ENCODE measurements at places on chromosomes 7 and 10. TPM values are rescaled to one million over a fixed set of nuclear protein-coding genes. Genes with fewer than 3 reads are reported as not detected.

ALOX5 gene
- total RNA-seq: 20.1 TPM

COA1 gene
- 29.0 TPM for total RNA-seq

RNLS gene
- 6.3 TPM for total RNA-seq

CARD11 gene
- 0.86 TPM for total RNA-seq

STAMBPL1 gene
- 6.0 TPM for total RNA-seq

BLNK gene
- total RNA-seq: 4.1 TPM

TFEC gene
- 13.5 TPM for total RNA-seq

MYL7 gene
- total RNA-seq: 1.4 TPM

SLC26A4 gene
- total RNA-seq: 0.57 TPM

- DNase-seq: no peak
These were observed 30.4 kb upstream of the TARP start for GRCh38 chr7:38303866-38304265.

- no peak for DNase-seq
These were observed 105.6 kb downstream of the AHR start for GRCh38 chr7:17404006-17404405.

DNA sequence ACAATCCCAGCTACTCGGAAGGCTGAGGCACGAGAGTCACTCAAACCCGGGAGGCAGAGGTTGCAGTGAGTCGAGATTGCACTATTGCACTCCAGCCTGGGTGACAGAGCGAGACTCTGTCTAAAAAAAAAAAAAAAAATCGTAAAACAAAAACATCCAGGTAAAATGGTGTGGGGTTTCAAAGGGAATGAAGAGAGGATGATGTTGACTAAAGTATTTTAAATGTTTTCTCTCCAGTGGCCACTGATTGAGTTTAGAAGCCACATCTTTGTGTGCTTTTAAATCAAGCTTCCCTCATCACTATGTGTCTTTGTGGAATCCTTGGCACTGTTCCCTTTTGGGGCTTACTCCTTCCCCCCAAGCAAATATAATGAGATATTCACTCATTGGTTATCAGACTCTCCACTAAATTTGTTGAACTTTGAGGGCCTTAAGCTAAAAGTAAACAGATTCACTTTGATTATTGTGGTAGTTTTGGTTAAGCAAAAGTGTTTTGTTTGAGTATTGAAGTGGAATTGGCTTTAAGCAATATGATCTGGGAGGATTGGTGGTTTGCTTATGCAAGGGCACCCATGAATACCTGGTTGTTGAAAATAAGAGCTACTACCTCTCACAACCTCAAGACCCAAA is 162.9 kb downstream of the CDK14 start:
- DNase-seq: no peak

DNA sequence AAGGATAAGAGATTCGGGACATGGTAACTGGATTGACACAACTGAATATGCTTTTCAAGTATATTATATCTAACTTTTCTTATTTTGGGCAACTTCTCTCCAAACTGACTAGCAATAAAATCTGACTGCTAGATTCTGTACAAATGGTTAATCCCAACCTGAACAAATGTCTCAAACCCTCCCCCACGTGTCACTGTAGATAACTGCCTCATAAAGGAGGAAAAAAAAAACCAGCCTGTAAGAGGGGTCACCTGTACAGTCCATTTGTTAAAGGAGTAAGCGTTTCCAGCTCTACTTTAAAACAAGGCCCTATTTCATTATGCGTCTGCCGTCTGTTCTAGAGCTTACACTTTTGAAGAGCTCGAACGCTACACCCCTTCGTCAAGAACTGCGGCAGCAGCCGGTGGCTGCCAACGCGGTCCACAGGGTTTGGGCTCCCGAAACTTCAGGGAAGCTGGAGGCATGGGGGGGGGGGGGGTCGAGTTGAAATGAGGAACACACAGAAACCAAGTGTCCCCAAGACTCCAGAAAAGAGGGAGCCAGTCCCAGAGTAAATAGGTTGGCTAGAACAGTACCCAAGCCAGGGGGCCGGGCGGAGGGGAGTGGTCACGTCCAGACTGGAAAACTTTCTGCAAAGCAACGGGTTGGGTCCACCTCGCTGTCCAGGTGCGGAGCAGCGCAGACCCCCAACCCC is 492 bp downstream of the COG5 start:
- DNase-seq: no peak

DNA sequence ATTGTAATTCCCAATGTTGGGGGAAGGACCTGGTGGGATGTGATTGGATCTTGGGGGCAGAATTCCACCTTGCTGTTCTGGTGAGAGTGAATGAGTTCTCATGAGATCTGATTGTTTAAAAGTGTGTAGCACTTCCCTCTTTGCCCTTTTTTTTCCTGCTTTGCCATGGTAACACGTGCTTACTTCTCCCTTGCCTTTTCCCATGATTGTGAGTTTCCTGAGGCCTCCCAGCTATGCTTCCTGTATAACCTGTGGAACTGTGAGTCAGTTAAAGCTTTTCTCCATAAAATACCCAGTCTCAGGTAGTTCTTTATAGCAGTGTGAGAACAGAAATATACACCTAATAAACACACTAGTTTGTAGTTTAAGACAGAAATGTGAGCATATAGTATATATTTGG is 166.8 kb upstream of the MAGI2 start:
- no peak for DNase-seq

- peak; percentile 91 for DNase-seq
These were observed 1.5 kb upstream of the SKIDA1 start for GRCh38 chr10:21526860-21527597.

DNA sequence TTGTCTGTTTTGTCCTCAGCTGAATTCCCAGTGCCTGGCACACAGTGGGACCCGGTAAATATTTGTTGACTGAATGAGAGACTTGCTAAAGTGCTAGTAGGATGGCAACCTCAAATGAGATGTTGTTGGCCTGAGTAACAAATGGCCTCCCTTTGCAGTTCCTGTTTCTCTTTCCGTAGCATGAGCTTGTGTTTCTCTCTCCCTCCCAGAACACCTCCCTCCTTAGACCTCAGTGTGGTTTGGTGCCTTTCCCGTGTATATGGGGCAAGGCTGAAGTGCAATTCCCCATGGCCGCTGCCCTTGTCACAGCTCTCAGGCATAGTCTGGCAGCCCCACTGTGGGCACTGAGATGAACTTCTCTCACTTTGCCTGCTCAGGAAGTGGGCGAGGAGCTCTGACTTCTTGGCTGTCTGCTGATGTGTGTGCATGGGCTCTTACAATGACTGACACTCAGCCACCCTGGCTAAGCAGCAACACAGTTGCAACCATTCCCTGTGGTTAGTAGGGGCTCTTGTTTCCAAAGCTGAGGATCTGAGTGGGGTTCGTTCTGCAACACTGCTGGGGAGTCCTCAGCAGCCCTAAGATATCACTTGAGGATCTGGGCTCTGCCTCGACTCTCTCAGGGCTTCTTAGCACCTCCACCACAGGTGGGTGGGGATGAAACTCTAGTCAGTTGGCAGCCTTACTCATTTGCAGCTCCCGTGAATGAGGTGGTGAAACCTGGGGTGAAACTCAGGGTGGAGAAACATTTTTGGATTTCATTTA is 136.1 kb downstream of the ICA1 start:
- no peak for DNase-seq

DNA sequence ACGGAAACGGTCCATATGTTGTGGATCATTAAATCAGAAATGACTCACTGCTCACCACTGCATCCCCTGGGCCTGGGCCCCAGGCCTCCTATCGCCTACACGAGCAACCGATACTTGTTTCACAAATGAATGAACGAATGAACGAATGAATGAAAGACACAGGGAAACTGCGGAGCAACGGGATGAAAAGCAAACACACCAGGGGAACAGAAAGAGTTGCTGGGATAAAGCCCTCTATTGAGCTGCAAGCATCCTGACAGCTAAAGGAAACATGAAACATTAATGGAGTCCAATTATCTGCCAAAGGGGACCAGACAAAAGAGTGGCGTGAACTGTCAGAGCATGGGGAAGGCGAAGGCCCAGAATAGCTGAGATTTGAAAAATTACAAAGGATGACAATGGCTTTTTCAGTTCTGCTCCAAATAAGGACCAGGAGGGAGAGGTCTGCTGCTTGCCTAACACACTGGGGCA is 92.1 kb downstream of the GRB10 start:
- DNase-seq: no peak

GRCh38 chr10:67015225-67015624 is 89.4 kb downstream of the LRRTM3 start:
- DNase-seq: no peak

DNA sequence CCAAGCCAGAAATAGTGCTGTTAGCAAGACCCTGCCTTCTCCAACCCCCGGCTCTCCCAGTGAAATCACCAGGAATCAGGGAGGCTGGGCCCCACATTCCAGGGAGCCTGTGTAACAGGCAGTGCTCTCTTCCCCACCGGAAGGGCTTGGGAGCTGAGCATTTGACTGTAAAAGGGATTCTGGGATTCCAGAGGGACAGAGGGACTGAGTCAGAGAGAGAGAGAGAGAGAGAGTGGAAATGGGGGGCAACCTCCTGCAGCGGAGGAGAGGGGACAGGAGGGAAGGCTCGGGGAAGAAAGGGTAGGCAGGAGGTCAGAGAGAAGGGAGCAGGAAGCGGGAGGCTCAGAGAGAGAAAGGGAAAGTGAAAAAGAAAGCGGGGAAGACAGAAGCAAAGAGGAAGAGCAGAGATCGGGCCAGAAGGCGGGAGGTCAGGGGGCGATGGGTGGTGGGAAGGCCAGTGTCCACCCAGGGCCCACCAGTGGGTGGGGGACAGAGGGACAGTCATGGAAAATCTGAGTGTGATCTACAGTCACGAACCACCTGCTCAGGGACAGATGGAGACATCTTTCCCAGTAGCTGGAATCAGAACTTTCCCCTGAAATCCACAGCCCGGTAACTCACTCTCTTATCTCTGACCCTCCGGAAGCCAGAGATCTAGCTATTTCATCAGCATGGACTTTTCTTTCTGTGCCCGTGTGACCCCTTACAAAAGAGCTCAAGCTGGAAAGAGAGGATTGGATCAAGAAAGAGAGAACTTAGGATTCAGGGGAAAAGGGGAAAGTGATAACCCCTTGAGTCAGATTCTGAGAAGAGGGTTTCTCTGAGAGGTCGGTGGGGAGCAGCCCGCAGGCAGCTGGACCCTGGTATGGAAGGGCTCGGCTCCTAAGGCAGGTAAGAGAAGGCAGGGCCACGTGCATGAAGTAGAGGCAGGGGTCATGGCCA is 4.6 kb upstream of the SERPINE1 start:
- peak; percentile 96 for DNase-seq

- DNase-seq: no peak
These were observed 129.4 kb upstream of the PLPP4 start for GRCh38 chr10:120327675-120328074.

DNA sequence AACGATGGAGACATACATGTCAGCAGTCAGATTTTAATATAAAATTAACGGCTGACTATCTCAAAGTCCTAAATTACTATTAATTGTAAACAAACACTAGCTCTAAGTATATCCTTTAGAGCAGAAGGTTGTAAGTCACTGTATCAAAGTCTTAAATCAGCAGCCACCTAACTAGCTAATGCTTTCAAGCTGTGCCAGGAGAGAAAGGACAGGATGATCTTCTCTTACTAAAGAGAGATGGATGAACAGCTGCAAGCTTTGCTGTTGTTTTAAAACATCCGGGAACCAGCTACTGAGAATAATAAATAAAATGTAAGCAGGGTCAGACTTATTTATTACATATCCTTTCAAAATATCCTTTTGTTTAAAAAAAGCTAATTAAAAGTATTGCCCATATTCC is 24.0 kb upstream of the ABLIM1 start:
- DNase-seq: no peak

GRCh38 chr7:47314728-47315607 is 266.9 kb downstream of the TNS3 start:
- DNase-seq: peak; percentile 86

DNA sequence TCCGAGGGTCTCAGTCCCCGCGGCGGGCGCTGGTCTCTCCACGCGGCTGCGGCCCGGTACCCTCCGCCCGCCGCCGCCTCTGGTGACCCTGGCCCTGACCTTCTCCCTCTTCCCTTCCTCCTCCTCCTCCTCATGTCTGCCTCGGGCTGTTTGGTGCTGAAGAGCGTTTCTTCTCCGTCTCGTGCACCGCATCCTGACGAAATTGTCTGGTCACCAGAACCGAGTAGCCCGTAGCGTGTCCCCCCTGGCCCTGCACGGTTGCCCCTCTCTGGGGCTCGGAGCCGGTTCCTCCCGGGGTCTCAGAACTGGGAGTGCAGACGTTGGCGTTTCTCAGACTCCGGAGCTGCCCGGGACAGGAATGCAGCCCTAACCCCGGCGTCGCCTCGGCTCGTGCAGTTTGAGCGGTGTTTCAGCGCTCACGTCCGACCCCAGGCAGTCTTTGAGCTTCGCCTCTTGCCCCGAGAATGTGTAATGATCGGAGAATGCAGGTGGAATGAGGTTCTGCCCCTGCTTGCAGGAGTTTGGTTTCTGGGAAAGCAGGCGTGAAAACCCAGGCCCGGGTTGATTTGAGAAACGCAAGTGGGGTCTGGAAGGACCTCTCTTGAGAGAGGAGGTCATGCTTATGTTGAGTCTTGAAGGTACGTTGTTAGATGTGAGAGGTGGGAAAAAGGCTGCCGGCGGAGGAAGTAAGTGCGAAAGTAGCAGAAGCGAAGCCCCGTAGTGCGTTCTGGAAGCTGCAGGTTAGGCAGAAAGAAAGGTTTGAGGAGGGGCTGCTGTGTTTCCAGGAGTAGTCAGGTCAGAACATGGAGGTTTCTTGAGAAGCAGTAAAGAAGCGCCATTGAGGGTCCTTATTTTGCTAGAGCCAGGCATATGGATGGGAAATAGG is 743 bp downstream of the RBM17 start:
- no peak for DNase-seq

GRCh38 chr7:116584721-116585120 is 59.9 kb downstream of the CAV1 start:
- DNase-seq: no peak

DNA sequence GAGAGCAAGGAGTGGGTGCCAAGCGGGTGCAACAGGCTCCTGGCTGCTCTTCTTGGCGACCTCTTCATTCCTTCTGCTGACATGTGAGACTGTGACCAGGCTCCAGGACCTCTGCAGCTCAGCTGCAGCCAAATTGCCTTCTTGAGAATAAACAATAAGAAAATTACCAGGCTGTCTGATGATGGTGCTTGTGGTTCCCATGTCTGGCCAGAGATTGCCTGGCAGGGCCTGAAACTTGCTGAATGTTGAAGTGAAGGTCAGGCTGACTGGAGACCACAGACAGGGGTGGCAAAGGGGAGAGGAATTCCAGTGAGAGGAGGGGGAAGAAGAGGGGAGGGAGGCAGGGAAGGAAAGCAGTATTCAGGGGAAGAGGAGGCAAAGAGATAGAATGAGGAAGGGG is 497.4 kb upstream of the PODXL start:
- DNase-seq: no peak

DNA sequence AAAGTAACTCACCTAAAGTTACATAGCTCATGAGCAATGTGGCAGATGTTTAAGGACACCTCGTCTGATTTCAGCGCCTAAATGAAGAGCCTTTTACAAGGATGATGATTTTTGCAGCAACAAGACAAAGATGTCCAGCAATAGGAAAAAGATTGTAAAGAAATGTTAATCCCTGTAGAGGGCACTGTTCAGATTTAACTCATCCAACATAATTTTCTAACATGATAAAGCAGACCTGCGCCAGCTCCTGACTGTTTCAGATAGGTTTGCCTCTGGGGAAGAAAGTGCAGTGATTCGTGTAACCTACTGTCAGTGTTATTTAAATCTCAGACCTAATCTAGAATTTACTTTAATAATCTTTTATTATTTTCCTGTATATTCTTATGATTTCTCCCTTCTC is 595.2 kb downstream of the AUTS2 start:
- DNase-seq: no peak
